Left renal cortex interstitium (tissue), 4 donors: ENCODE measurements at places on chromosomes 6 and 20.

DNA sequence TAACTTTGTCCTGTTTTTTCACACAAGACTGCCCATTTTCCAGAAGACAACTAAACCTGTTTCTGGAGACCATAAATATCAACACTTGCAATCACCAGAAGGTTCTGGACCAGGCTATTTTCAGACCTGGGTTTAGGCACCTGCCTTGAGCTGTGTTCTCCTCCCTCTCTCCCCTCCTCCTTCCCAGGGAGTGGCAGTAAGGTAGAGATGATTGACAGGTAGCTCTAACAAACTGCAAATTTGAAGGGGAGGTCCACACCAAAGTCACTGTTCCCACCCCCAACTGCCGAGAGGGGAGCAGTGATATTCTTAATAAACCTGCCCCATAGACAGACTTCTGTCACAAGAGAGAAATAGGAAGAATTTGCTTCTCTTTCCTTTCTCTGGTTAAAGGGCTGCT lies 91.2 kb upstream of the BACH2 start:
- no peak for DNase-seq

- DNase-seq: no peak
Observed at GRCh38 chr20:50646483-50646996, 44.8 kb downstream of the RIPOR3 start.

DNA sequence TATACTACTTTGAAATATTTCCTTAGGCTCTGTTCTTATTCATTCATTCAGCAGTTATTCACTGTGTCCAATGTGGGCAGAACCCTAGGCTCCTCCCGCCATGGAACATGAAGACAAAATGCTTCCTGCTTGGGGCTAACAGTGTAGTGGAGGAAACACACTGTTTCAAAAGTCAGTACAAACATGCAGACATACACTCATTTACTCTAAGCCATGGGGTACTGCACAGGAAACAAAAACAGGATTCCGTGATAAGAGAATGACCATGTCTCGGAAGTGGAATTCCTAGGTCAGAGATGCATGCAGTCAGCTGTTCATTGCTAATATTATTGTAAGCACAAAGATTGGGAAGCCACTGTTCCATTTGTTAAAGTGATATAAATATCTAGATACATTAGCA lies 18.4 kb upstream of the FAM209A start:
- no peak for DNase-seq

DNA sequence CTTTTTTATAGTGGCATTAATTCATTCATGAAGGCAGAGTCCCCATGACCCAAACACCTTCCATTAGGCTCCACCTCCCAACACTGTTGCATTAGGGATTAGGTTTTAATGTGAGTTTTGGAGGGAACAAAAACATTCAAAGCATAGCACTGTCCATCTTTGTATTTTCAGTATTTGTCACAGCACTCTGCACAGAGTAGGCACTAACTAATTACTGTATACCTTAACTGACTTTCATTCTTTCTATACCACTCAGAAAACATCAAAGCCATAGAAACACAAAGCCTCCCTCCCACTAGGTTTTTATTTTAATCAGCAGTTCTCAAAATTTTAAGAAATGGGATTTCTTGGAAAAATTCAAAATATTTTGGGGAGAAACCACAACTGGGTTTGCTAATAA lies 21.8 kb upstream of the AHI1 start:
- DNase-seq: no peak

GRCh38 chr6:109349419-109349987 lies 32.8 kb downstream of the CD164 start:
- no peak for DNase-seq
